Stimulated activated CD8-positive, alpha-beta memory T cell treated with anti-CD3 and anti-CD28 coated beads, Interleukin-2, amount 100 ng/mL, for 1 hour (primary cell): ENCODE measurements at places on chromosomes 5 and 9.
A peak's percentile ranks its signal among the peaks of the same experiment; 100 is the strongest.

DNA sequence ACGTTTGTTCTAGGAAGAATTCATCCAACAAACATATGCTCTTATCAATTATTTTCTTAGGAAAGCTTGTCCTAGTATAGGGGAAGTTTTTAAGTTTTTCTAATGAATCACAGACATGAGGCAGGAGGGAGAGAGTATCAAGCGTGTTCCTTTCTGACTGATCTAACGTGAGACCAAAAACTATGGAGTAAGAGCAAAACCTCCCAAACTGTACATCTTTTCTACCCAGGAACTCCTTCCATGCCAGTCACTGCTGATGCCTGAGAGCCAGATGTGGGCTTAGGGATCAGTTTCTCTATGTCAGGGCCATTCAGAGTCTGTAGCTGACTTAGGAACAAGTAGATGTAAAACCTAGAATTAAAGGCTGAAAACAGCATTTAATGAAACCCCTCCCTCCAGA, 51.7 kb upstream of the NFIB start:
- DNase-seq = no peak

- no peak for DNase-seq
Measured at GRCh38 chr5:27451377-27451776, 413.0 kb upstream of the CDH9 start.

GRCh38 chr5:123170061-123170460, 81.0 kb downstream of the PRDM6 start:
- no peak for DNase-seq

- no peak for DNase-seq
Measured at GRCh38 chr5:65832152-65832551, 94.2 kb upstream of the ERBIN start.

DNA sequence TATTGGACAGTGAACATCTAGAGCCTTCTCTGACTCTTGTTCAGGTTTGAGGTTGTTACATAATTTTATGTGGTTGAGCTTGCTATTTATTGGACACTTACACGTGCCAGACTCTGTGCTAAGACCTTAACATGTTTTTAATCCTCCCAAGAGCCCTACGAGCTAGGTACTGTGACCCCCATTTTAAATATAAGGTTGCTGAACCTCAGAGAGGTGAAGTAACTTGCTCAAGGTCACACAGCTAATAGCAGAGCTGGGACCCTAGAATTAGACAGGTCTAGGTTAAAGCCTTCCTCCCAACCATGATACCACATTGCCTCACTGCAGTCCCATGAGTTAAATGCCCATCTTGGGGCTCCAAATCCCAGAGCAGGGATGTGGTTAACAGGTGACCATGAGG, 135.7 kb upstream of the PITX1 start:
- DNase-seq = no peak

DNA sequence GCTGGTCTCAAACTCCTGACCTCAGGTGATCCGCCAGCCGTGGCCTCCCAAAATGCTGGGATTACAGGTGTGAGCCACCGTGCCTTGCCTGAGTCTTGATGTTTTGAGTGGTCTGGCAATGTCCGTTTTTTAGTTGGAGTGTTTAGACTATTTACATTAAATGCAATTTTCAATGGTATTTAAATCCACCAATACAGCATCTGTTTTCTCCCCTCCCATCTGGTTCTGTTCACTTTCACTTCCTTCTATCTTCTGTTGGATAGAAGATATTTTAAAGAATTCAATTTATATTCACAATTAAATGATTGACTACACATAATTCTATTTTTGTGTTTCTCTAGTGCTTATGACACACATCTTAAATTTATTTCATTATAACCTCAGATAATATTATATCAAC, 26.0 kb upstream of the PCAT7 start:
- no peak for DNase-seq

DNA sequence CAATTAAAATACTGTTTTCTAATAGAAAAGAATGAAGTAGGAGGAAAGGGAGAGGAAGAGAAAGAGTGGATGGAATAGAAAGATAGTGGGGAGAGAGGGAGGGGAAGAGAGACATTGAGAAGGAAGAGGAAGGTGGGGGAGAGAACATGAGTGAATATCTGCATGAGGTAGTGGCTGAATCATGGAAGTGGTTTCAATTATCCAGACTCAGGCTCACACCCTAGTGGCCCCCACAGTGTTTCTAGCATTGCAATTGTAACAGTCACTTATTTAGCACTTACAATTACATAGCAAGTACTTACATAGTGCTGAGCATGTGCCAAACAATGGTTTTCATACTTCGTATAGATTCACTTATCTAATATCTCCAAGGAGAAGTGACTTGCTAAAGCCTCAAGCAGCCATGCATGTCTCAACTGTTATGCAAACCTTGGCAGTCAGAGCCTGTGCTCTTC, 72.7 kb downstream of the CAST start:
- DNase-seq = no peak

DNA sequence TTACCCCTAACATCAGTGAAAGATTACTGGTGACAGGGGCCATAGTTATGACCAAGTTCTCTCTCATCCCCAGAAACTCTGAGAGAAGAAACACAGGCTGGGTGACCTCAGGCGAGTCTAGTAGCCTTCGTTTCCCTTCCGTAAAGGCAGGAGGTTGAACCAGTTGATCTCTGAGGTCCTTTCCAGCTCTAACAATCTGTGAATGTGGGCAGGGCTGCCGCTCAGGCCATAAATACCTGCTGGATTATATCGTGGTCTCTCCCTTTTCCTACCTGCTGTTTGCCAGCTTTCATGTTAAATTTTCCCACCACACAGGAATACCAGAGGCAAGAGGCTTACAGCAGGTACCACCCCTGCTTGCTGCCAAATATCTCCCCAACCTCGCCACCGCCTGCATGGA, 357.5 kb downstream of the SH3GL2 start:
- DNase-seq = no peak

DNA sequence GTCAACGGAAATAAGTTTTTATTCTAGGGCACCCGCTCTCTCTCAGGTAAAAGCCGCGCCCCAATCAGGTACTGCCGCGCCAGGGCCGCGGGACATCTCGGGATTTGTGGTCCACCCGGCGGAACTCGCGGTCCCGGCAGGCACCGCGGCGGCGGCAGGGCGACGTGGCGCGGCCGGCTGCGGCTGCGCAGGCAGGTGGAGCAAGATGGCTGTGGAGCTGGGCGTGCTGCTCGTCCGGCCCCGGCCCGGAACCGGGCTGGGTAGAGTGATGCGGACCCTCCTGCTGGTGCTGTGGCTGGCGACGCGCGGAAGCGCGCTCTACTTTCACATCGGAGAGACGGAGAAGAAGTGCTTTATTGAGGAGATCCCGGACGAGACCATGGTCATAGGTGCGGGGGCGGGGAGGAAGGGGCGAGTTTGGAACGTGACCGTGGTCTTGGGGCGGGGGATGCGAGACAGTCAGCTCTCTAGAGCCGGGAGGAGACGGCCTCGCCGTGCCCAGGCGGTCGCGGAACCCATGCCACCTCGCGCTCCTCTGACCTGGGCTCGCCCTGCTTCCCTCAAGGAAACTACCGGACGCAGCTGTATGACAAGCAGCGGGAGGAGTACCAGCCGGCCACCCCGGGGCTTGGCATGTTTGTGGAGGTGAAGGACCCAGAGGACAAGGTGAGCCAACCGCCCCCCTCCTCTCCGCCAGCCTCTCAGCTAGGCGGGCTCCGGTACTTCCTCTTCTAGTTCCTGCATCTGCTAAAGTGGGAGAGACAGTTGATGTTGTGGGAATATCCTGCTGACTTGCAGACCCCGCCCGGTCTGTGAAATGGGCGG, at the start of gene TMED9:
TSS of gene TMED9 (plus strand) at position 194 of the 825 bp plus-strand sequence. CDS start at position 206, 12 bp downstream.
- peak; percentile 75 for DNase-seq

- no peak for DNase-seq
Measured at GRCh38 chr5:14912206-14912605, 40.6 kb upstream of the ANKH start.

GRCh38 chr5:23484096-23484495, 23.3 kb upstream of the PRDM9 start:
- DNase-seq = no peak

DNA sequence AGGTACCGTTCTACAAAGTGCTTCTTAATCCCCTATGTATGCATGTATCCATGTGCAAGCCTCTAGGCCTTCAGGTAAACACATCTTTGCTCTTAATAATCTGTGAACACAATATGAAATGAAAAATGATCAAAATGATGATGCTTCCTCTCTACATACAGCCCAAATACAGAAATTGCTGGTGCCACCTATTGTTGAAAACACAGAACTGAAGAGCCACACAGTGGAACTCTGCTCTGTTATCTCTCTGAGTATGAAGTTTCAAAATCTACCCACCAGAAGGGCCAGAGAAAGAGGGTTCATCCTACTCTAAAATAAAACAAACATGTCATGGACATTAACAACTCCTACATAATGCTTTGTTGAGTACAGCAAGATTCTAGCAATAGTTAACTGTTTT, 71.3 kb downstream of the GLIS3 start:
- DNase-seq = no peak

GRCh38 chr9:135968601-135969000, 7.4 kb upstream of the UBAC1 start:
- no peak for DNase-seq

GRCh38 chr5:8598356-8598755, 729.4 kb downstream of the MTRR start:
- DNase-seq = no peak

GRCh38 chr5:677131-678101, 15.7 kb downstream of the TPPP start:
- no peak for DNase-seq

GRCh38 chr5:1112596-1113331, 901 bp upstream of the SLC12A7 start:
- DNase-seq = no peak

- DNase-seq = no peak
Measured at GRCh38 chr5:145233461-145233860, 601.7 kb downstream of the PRELID2 start.

- DNase-seq = no peak
Measured at GRCh38 chr5:4640795-4641194, 499.3 kb upstream of the ADAMTS16 start.
